Fibroblast of lung (primary cell): ENCODE measurements at places on chromosomes 6 and 20. TPM values are rescaled to one million over a fixed set of nuclear protein-coding genes. Genes with fewer than 3 reads are reported as not detected.

DNA sequence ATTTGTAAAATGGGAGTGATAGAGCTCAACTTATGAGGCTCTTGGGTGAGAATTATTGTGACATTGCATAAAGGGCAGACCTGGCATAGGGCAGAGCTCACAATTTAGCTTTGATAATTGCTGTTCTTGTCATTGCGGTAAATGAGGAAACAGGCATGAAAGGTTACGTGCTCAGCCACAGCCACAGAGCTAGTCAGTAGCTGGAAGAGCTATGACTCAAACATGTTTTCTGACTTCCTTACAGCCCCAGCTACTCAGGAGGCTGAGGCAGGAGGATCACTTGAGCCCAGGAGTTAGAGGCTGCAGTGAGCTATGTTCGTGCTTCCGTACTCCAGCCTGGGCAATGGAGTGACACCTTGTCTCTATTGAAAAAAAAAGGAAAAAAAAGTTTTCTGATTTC is 3.5 kb upstream of the GHRH start:
- DNase-seq: no peak

GRCh38 chr6:3831761-3832530 is 17.2 kb upstream of the FAM50B start:
- no peak for DNase-seq

GRCh38 chr6:1789092-1789491 is 179.4 kb downstream of the FOXC1 start:
- peak; percentile 89 for DNase-seq

GRCh38 chr6:156587751-156588301 is 189.4 kb upstream of the ARID1B start:
- no peak for DNase-seq

TRIM15 gene
- total RNA-seq: not detected in 2 replicates

AIF1 gene
- not detected in 2 replicates for total RNA-seq

SLC22A7 gene
- not detected in 2 replicates for total RNA-seq
